ENCODE measurements at places on chromosomes 2 and 18.

- no peak for DNase-seq
These were observed 218.5 kb downstream of the MYT1L start for GRCh38 chr2:2112416-2113105.

DNA sequence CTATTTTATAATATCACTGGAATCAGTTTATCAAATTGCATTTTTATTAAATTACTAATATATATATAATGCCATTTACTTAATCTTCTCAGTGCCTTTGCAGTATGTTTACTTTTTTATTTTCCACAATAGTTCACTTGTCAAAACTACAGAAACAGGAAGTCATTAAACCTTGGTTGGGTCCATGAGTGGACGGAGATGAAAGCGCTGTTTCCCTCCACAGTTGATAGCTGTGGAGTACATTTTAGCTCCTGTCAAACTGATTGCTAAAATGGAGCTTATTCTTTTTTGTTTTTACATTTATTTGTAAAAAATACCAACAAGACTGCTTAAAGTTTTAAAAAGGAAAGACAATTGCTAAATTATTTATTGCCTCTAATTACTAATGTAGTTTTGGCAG, 19.2 kb downstream of the MFF start:
- no peak for DNase-seq

DNA sequence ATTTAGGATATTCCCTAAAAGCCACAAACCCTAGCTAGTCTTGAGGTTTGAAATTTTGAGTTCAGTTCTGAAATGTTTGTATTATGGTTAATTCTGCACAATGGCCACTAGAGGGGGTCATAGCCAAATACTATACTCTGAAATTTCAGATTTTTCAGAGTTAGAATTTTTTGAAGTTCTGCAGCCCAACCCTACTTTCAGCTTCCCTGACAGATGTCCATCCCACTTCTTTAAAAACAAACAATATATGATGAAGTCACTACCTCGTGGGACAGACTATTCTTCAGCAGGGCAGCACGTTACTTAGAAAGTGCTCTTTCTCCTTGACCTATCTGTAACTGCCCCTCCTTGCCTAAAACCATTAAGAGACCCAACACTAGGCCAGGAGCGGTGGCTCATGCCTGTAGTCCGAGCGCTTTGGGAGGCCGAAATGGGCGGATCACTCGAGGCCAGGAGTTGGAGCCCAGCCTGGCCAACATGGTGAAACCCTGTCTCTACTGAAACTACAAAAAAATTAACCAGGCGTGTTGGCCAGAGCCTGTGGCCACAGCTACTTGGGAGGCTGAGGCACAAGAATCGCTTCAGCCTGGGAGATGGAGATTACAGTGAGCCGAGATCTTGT, 48.2 kb upstream of the PAPOLG start:
- DNase-seq, result peak; percentile 20

DNA sequence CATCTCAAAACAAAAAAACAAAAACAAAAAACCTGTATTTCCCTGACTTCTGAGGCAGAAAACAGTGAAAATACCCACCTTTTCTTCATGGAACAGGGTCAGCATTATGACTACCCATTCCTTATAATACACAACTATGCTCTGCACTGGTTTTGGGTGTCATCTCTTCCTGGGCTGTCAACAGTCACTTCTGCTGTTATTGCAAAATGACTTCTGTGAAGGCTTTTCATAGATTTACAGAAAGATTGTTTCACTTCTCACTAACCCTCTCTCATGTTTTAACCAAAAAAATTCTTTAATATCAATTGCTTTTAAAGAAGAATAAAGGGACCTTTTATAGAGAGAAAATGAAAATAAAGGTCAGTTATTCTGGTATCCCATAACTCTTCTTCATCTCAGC, 26.5 kb upstream of the PIK3C3 start:
- DNase-seq, result no peak

DNA sequence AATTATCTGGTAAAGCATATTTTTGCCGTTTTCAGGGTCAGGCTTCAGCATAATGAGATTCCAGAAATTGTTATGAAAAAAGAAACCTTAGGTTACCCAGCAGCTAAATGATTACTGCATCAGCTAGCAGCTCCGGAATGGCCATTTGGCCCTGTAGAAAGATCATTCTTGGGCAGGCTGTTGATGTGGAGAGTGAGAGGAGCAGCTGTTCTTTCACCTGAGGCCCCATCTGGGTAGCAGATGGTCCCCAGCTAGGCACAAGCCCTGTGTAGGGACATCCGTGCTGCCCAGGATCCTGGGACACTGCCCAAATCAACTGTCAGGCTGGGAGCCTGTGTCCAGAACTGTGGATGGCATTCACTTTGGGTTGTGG, 61.8 kb downstream of the NEDD4L start:
- DNase-seq, result no peak
